Peyer's patch (tissue), 4 donors: ENCODE measurements at places on chromosomes 4 and X. TPM values are rescaled to one million over a fixed set of nuclear protein-coding genes. Genes with fewer than 3 reads are reported as not detected.

The VEGFD gene
- total RNA-seq: not detected

GRCh38 chr4:184274286-184274951, 56.7 kb upstream of the ENPP6 start:
- no peaks in the 10 kb centered on the region for H3K27me3 ChIP-seq
- DNase-seq: no peak
- H3K36me3 ChIP-seq: no peaks in the 10 kb centered on the region
- H3K4me3 ChIP-seq: no peak overlapping the region

The PCDH10 gene
- total RNA-seq: 0.83 TPM

- no peaks in the 10 kb centered on the region for H3K36me3 ChIP-seq
- no peak overlapping the region for H3K27ac ChIP-seq
- peaks cover 16% of the 10 kb centered on the region for H3K4me1 ChIP-seq
- H3K4me3 ChIP-seq: no peak overlapping the region
- H3K27me3 ChIP-seq: no peaks in the 10 kb centered on the region
Observed at GRCh38 chr4:184460499-184461285, 13.7 kb downstream of the IRF2 start.

- H3K27me3 ChIP-seq: no peaks in the 10 kb centered on the region
- DNase-seq: no peak
- no peaks in the 10 kb centered on the region for H3K4me1 ChIP-seq
- no peaks in the 10 kb centered on the region for H3K36me3 ChIP-seq
- H3K27ac ChIP-seq: no peak overlapping the region
- no peak overlapping the region for H3K4me3 ChIP-seq
Observed at GRCh38 chrX:40928076-40928475, 157.2 kb upstream of the USP9X start.

The DMP1 gene
- not detected for total RNA-seq

The CXorf65 gene
- total RNA-seq: not detected

The RTL3 gene
- not detected for total RNA-seq

DNA sequence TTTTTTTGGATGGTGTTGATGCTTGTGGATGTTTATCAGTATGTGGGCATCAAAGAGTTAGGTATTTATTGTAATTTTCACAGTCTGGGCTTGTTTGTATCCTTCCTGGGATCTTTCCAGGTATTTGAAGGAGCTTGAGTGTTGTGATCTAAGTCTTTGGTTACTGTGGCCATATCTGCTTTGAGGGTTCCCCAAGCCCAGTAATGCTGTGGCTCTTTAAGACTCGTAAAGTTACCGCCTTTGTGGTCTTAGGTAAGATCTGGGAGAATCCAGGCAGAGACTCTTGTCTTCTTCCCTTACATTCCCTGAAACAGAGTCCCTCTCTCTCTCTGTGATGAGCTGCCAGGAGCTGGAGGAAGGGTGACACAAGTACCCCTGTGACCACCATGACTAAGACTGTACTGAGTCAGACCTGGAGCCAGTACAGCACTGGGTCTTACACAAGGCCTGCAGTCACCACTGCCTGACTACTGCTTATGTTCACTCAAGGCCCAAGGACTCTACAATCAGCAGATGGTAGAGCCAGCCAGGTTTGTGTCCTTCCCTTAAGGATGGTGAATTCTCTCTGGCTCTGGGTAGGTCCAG, 62.2 kb downstream of the FMR1NB start:
- H3K4me1 ChIP-seq: no peaks in the 10 kb centered on the region
- no peak for DNase-seq
- no peak overlapping the region for H3K27ac ChIP-seq
- H3K4me3 ChIP-seq: no peak overlapping the region

The SEC24B gene
- 40.4 TPM for total RNA-seq

DNA sequence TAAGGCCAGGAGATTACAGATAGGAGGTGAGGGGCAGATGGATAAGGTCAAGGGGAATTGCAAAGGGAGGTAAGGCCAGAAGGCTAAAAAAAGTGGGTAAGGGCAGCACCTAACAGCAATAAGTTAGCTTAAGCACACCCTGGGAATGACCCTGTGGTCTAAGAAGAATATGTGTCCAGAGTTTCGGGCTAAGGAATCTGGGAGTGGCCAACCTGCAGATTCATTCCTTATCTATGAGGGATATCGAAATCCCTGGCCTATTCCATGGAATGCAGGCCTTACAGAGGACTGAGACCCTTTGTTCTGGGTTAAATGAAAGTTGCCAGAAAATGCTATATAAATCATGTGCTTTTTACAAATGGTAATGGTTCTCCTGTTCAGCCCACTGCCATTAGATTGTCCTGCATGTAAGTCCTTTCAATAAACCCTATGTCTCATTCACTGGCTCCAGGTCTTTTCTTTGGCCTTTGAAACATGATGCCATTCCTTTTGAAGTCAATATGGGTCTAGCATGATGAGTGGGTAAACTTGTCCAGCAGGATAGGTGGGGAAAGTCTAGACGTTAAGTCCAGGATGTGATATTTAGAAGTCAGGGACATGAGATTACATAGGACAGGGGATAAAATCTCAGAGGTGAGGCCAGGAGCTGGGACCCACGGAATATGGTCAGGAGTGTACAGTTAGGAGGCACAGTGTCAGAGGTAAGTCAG, 226.2 kb downstream of the TACR3 start:
- no peak overlapping the region for H3K27ac ChIP-seq
- no peak for DNase-seq
- H3K4me1 ChIP-seq: no peaks in the 10 kb centered on the region
- H3K4me3 ChIP-seq: no peak overlapping the region
- H3K27me3 ChIP-seq: no peaks in the 10 kb centered on the region

The XAGE1A gene
- total RNA-seq: not detected

The PITX2 gene
- total RNA-seq: 6.6 TPM

GRCh38 chr4:150368667-150369066, 213.3 kb upstream of the MAB21L2 start:
- no peak overlapping the region for H3K27ac ChIP-seq
- no peaks in the 10 kb centered on the region for H3K27me3 ChIP-seq
- no peaks in the 10 kb centered on the region for H3K36me3 ChIP-seq

GRCh38 chr4:148021686-148022085, 289.8 kb downstream of the ARHGAP10 start:
- H3K27me3 ChIP-seq: no peaks in the 10 kb centered on the region
- DNase-seq: no peak
- no peaks in the 10 kb centered on the region for H3K4me1 ChIP-seq
- no peaks in the 10 kb centered on the region for H3K36me3 ChIP-seq

DNA sequence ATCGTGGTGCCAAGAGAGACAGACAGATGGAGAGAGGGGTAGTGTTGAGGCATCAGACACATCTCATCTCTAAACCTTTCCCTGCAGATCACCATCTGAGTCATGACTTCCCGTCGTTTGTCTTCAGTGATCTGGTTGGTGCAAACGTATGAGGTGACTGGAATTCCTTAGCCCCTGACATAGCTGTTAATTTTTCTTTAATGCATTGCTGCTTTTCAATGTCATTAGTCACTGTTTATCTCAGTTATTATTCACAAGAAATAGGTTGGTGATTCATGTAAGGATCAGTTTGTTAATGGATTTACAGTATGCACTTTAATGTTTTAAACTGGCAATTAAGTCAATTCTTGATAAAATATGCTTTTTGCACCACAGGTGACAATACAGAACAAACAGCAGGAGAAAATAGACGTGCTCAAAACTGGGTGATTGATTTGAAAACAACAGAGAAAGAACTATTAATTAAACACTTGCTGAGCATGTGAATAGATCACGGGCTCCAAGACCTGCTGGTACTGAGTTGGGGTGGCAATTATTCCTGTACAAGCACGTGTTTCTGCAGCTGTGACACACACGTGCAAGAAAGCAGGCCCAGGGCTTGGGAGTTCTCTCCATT, 1.3 kb upstream of the TMEM154 start:
- H3K4me3 ChIP-seq: no peak overlapping the region
- H3K27ac ChIP-seq: no peak overlapping the region
- H3K4me1 ChIP-seq: no peaks in the 10 kb centered on the region
- no peak for DNase-seq

DNA sequence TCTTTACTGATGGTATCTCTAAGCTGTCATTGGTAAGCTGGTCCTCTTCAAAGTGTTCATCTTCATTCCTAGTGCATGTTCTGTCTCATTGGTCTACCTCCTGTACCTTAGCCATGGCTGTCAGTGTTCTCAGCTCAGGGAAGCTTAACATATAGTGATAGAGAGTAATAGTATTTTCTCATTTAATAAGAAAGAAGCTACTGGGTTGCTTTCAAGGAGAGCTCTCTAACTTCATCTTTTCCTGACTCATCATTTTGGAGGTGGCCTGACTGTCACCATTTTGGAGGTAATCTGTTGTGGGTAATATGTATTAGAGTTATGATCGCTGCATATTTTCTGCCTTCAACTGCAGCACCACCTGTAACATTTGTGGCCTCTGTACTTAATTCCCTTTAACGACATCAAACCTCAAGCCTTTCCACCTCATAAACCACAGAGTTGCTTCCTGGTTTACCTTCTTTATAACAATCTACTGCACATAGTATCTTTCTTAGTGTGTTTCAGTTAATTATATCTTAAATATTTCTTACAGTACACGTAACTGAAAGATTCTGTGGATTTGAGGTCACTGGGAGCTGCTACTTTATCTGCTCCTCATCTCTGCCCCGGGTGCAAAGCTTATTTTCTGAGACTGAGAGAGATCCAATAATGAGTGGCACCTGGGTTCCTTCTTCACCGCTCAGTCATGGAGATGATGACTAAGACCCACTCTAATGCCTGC, 474.0 kb upstream of the TECRL start:
- H3K4me3 ChIP-seq: no peak overlapping the region
- no peaks in the 10 kb centered on the region for H3K4me1 ChIP-seq
- no peaks in the 10 kb centered on the region for H3K27me3 ChIP-seq
- no peak for DNase-seq
- no peak overlapping the region for H3K27ac ChIP-seq

DNA sequence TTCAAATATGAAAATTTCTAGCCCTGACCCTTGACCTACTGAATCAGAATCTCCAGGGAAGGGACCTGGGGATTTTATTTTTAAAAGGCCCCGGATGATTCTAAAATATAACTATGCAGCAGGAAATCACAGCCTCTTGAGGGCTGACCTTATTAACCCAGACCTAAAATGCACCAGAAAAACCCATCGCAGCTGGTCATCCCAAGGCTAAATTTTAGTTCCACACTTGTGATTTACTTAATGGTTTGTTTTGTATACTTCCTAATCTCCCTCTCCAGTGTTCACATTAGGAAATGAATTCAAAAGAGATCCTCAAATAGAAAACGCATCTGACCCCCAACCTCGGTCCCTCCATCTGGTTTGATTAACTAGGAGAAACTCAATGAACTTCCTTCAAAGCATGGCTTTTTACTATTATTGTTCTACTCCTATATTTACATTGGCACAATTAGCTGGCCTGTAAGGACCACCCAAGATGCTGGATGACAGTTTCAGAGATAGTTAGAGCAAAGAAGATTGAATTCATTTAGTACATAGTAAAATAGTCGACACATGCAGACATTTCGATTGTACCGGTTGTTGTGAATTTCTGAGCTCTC, 147.8 kb upstream of the MED14 start:
- no peak overlapping the region for H3K4me3 ChIP-seq
- H3K36me3 ChIP-seq: no peaks in the 10 kb centered on the region
- H3K27me3 ChIP-seq: no peaks in the 10 kb centered on the region
- no peak for DNase-seq

The UCP1 gene
- not detected for total RNA-seq

The MOB1B gene
- 6.7 TPM for total RNA-seq
